ENCODE measurements at places on chromosomes 2 and 18.

- no peak for DNase-seq
These were observed 308.9 kb upstream of the CCDC68 start for GRCh38 chr18:55268151-55268601.

DNA sequence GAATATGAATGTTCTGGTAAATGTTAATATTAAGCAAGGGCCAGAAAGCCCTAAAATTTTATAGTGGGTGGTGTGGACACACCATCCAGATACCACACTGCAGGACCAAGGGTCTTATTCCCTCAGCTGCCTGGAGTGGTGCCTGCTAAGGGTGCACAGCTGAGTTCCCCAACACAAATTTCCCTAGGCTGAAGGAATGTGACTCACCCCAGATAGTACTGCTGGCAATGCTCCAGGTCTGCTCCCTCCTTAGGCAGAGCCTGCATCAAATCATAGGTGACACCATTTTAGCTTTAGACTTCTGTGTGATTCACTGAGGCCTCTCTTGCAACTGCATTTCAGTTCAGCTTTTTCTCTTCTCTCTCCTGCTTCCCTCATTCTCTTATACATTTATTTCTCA lies 321.1 kb downstream of the SATB2 start:
- no peak for DNase-seq

GRCh38 chr2:197198890-197199289 lies 111.7 kb downstream of the ANKRD44 start:
- peak; percentile 75 for DNase-seq

- DNase-seq: no peak
These were observed 90.8 kb downstream of the DSEL start for GRCh38 chr18:67425672-67426071.

GRCh38 chr2:241534701-241535375 lies 23.7 kb upstream of the BOK start:
- no peak for DNase-seq

DNA sequence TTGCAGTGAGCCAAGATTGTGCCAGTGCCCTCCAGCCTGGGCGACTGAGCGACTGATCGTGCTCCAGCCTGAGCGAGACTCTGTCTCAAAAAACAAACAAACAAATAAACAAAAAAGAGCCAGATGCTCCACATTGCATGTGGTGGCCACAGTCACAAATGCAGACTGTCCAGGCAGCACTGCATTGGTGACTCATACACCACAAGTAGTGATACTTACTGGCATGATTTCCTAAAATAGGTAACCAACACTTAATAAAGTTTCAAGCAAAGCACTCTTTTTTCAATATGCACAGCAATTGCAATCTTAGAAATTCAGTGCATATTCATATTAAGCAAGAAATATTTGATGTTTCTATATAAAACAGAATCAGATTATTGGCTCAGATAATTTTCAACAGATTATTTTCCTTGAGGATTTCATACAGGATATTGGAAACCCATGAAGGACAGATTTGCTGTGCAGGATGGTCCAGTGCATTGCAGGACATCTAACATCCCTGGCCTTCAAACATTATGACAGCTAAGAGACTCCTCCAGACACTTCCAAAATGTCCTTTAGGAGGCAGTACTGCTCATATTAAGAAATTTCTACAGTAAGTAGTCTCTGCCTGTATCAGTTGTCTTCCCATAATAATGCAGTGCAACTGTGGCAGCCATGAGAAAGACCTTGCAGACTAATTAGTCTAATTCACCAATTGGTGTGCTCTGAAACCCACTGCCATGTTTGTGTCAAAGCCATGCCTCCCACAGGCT lies 10.5 kb upstream of the SLC1A4 start:
- no peak for DNase-seq

GRCh38 chr18:59839246-59839645 lies 60.5 kb upstream of the PMAIP1 start:
- no peak for DNase-seq

DNA sequence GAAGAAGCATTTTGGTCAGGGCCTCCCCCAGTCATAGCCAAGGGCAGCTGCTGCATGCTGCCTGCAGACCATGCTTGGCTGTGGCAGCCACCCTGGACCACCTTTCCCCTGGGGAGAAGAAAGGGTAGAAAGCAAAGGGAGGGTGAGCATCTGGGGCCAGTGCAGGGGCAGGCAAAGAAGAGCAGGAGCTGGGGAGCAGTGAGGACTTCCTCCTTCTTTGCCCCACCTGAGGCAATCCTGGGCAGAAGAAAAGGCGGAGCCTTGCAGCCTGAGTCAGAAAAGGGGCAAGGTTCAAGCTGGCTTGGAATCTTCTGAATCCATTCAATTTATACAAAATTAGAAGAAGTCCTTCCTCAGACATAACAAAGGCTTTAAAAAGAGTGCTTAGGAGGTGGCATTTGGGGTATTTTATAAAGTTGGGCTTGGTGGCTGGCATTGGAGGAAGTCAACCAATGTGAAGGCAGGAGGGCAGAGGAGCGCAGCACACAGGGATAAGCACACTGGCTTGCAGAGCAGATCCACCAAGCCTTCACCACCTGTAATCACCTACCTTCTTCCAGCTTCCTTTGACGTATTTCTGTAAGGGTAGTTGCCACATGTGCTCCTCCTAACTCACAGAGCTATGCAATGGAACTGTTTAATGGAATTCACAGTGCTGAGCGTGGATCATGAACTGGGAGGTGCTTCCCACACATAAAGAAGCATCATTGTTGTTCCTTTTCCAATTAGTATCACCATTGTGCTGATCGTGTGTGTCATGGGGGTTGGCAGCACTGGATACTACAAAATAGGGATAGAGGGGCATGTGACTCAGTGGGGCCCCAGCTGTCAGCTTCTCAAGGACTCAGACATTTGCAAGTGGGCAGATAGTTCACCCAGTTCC lies 154.4 kb upstream of the EPAS1 start:
- no peak for DNase-seq

- no peak for DNase-seq
These were observed 294.3 kb upstream of the KCNH7 start for GRCh38 chr2:163132850-163133249.

DNA sequence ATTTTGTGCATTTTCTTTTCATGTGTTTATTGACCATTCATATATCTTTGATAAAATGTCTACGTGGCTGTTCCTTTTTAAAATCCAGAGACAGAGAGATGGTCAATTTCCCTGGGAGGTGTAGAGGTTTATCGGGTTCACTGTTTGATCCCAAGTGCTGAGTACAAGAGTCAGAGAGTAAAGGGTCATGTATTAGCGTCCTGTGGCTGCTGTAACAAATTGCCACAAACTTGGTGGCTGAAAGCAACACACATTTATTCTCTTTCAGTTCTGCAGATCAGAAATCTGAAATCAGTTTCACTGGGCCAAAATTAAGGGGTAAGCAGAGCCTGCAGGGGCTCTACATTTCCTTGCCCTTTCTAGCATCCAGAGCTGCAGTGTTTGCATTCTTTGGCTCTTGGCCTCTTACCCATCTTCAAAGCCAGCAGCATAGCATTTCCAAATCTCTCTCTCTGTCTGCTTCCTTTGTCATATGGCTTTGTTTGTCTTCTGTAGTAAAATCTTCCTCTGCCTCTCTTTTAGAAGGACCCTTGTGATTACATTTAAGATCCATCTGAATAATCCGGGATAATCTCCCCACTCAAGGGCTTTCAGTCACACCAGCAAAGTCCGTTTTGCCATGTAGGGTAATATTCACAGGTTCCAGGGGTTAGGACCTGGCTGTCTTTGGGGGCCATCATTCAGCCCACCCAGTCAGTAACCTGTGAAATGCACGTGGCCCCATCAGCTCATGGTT lies 49.9 kb downstream of the TMEM17 start:
- DNase-seq: no peak

- DNase-seq: no peak
These were observed 434.4 kb downstream of the TNS1 start for GRCh38 chr2:217568289-217568971.

GRCh38 chr2:119544075-119544938 lies at the start of gene CFAP221:
TSS of gene CFAP221 (plus strand) at chr2:119544449. CDS start at chr2:119546132, 1,683 bp downstream.
- DNase-seq: peak; percentile 7

- DNase-seq: no peak
These were observed 41.3 kb downstream of the VSNL1 start for GRCh38 chr2:17581831-17582230.

DNA sequence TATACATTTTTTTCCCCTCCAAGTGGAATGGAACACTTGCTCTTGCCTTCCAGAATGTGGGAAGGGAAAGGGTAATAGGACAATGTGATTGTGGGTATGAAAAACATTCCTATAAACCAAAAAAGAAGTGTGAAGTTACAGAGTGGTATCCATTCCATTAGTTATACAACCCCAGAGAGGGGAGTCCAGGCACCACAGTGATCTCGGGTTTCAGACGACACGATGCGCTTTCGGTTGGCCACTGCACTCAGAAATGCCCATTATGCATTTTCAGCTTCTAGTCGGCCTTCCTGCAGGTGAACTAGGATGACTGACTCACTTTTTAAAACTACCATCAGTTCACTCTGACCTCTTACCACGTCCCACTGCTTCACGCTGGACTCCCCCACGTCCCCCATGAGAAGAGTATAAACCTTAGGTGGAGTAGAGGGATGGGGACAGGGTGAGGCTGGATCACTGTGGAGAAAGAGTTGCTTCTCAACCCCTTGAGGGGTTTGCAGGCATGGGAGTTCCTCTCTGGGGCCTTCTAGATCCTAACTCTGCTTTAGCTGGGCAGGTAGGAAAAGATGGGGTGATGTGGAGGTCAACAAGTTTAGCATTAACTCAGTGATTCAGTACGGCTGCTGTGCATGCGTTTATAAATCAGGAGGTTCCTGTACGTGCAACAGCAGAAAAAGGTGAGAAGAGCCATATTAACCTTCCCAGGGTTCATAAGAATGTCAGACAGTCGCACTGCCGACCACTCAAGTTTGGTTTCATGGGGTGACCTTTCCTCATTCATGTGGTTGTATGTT lies 50.5 kb downstream of the ZNF532 start:
- DNase-seq: no peak

DNA sequence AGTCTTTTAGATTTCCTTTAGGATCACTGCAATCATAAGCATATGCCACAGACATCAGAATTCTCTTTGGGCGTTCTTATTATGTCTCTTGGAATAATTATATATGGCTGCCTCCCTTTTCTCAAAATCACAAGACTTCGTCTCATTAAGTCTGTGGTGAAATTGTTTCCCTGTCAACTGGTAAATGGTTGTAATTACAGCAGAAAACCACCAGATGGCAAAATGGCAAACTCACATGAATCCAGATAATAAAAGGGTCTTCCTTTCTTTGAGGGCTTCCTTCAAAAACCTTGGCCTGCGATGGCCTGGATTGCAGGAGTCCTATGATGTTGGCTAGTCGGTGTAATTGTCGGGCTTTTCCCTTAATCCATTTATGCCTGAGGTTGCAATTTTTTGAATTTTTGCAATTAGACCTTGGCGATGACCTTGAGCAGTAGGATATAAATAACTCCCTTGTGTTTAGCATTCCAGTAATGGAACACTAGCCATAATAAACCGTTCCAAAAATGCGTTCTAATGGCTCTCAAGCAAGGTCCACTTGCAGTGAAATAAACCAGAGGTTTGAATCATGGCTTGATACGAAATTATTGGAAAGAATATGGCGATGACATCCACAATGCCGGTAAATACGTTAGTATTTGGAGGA lies 656.4 kb downstream of the MBD2 start:
- DNase-seq: no peak

DNA sequence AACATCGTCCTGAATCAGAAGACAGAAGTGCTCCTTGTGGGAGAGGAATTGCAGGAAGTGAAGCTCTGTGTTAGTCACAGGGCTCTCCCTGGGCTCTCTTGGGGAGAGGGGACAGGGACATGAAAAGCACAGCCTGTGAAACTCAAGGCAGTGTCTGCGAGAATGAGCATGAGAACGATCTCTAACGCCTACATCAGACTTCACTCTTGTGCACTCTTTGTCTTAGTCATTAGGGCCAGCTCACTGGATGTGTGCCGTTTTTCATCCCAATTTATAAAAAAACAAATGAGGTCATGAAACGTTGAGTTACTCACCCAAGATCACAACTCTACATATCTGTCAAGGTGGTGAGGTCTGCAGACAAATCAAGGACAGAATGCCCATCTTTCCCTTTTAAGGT lies 27.0 kb upstream of the TWIST2 start:
- no peak for DNase-seq

- peak; percentile 88 for DNase-seq
These were observed at the start of gene LBH for GRCh38 chr2:30231212-30231995. TSS of gene LBH (plus strand) at chr2:30231534. CDS start at chr2:30231739, 205 bp downstream.

DNA sequence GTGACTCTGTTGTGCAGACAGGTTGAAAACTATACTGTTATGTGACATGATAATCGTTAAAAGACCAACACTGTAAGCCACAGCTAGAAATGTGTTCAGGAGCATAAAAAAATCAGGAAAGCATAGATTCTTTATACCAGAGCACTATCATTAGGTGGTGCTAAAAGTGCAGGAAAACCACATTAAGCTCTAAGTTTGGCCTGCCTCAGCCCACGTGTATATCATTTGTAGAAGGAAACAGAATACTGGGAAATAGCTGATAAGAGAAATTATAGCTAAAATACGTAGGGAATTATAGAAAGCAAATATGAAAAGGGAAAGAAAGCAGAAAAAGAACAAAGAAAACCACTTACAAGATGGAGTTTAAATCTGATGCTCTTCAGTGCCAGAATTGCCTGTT lies 26.5 kb upstream of the C2orf74 start:
- no peak for DNase-seq

DNA sequence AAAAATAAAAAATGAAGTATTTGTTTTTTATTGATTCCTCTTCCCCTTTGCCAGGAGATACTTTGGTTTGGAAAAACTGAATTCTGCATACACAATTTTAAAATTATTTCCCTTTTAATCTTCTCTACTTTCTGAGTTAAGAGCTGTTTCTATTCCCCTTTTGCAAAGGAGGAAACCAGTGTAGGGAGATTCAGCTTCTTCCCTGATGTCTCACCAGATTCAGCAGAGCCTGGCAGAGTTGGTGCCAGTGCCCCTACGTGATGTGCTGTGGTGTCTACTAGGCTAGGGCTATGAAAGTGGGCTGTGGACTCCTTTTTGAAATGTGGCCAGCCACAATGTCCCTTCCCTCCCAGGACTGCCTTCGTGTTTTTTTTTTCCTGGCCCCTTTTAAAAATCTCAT lies 2.4 kb downstream of the RPE start:
- DNase-seq: no peak

- DNase-seq: no peak
These were observed 90.9 kb downstream of the TTC27 start for GRCh38 chr2:32718752-32719151.

- DNase-seq: no peak
These were observed 52.6 kb downstream of the NCK2 start for GRCh38 chr2:105797298-105797819.

DNA sequence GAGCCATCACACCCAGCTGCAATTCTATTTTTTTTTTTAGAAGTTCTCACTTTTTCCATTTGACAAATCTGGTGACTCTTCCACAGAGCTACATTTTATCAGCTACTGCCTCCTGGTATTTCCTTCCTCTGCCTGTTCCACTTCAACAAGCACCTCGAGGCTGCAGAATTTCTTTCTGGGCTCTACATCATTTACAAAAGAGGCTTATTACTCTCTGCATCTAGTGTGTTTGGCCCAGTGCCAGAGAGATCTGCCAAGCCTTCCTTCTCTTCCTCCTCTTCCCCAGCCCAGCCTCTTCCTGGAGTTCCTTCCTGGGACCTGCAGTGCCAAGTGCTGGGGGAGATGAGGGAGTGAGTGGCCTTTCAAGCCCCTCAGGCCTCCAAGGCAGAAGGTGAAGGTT lies 119.6 kb upstream of the ITGA6 start:
- no peak for DNase-seq

- DNase-seq: no peak
These were observed 288.9 kb upstream of the FBXO11 start for GRCh38 chr2:48195169-48195568.
